Activated CD4-positive, alpha-beta T cell treated with anti-CD3 and anti-CD28 coated beads, Interleukin-2, Interleukin-4, amounts not matched to agents 100 ng/mL and 50 ng/mL, durations not matched to agents 16 hours and 8 hours (primary cell): ENCODE measurements at places on chromosomes 13 and 19.

- DNase-seq, result peak; percentile 33
Measured at GRCh38 chr13:32783067-32783466, 196.8 kb downstream of the PDS5B start.

GRCh38 chr19:10291554-10292205 lies 1.9 kb downstream of the ICAM5 start:
- DNase-seq, result no peak

DNA sequence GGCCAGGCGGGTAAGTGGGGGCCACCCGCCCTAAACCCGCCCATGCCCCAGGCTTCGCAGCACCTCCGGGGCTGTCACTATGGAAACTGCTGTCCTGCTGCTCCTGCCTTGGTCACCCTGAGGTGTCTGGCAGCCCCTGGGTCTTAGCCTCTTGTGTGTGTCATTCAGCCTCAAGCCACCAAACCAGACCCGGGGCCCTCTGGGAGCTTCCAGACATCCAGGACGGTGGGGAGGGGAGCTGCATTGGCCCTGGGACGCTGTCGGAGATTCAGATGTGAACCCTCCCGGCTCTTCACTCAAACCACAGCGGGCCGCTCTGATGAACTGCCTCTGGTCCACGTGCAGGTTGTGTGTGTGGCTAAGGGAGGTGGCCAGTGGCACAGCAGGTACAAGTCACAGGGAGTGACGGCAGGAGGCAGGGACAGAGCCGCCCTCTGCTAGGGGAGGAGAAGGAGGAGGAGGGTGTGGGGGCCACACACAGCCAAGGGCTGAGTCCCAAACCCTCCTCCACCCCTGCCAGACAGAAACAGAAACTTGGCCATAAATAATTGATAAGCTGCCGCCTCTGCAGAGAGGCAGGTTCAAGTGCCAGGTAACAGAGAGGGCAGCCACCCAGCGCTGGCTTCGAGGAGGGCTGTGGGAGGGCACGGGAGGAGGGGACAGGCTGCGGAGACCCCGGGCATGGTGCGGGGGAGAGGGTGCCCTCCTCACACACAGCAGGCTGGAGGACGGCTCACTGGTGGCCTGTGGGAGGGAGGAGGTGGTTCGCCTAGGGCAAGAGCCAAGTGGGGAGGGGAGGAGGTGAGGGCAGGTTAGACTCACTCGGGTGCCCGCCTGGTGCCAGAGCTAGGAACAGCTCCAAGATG lies 8.0 kb downstream of the NANOS3 start:
- no peak for DNase-seq

DNA sequence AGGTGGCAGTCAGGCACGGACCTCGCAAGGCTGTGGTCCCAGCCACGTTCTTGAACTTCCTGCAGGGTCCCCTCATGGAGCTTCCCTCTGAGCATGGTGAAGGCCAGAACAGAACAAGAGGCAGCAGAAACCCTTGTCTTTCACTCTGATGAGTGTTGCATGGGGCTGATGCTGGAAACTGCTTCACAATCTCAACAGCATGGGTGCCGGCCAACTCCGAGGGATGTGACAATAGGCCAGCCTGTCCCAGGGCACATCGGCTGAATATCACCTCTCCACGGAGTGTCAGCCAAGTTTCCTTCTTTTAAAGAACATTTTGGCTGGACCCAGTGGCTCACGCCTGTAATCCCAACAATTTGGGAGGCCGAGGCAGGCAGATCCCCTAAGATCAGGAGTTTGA lies 173.9 kb downstream of the FOXO1 start:
- DNase-seq, result no peak

DNA sequence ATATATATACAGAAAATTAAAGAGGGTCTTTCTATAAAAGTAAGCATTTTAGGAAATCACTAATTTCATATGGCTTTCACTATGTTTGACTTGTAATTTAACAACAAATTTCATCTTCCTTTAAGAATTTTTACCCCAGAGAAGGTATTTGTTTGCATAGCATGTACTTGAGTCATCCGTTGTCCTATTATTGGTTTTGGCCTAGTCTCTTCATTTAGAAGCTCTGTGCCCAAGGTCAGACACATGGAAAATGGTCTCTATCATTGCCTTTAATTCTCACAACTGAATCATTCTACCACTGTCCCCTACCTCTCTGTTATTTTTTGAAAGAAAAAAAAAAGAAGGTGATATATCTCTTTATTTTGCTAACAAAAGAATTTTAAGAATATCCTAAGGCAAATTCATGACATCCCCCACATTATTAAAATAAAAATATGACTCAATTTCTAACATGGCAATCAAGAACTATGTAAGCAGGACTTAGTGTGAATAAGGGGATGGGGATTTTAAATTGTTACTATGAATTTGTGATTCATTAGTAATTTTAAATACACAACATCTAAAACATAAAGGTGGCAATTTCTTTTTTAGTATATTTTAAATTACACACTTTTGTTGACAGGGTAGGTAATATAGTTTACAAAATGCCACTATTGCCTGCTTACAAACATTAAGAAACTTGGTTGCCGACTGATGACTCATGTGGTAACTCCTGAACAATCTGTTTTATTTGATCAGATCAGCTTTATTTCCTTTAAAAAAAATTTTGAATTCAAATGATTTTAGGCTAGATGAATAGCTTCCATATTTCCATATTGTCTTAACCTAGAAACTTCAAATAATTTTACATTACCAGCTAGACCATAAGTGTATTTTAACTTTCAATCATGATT lies 13.9 kb downstream of the SLITRK5 start:
- DNase-seq, result no peak

DNA sequence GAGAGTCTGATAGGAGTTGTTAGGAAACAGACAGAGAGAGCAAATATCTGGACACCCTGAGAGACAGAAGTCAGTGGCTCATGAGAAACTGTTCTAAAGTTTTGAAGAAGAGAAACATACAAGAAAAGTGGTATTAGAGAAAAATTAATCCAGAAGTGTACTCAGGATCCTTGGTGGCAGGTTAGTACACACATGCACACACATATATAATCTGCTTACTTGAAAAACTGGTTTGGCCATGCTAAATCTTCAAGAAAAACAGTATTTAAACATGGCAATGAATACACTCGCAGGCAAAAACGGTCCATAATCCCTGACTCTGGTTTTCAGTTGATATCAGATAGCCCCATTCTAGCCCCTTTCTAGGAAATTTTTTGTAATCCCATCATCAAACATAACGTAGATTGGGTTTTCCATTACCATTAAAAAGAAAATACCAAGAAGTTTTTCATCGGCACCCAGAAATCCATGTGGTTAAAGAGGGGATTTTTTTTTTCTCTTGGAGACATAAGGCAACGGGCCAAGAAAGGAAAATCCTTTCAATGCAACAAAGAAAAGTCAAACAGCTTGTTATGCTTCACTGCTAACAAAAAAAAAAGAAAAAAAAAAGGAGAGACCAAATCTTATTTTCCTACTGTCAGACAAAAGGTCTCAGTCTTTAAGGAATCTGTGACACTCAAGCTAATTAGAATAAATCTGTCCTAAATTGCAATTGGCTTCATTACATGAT lies 178.0 kb upstream of the MIR17HG start:
- DNase-seq, result no peak

DNA sequence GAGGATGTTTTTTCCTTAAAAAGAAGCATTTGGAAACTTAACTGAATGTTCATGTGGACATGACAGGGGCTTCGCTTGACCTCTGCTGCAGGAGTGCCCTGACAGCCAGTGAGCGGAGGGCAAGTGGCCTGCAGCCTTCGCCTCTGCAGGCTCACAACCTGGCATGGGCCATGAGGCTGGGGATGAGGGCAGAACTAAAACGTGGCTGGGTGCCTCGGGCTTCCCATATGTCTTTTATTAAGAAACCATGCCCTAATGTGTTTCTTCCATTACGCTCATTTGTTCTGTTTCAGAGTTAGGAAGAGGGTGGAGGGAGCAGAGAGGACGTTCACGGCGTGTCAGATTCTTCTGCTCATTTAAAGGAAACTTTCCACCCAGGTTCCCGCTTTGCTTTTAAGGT lies 2.9 kb downstream of the ARHGEF7 start:
- DNase-seq, result no peak

DNA sequence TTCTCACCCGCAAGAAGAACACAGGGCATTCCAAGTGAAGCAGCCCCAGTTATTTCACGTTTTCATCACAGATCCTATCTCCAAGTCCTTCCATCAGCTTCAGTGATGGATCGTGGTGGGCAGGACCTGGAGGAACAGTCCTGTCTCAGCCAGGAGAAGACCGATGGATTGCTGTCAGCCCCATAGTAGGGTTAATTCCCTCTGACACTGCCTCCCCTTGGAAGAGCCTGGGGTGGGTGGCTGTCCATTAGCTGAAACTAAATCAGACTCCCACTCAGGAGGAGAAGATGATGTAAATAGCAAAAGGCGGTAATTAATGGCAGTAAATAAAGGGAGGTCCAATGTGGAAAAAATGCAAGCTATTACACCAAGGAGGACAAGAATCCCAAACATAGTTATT lies 131.0 kb downstream of the TNFRSF19 start:
- DNase-seq, result no peak

- no peak for DNase-seq
Measured at GRCh38 chr13:95741584-95742563, 64.9 kb downstream of the DNAJC3 start.

DNA sequence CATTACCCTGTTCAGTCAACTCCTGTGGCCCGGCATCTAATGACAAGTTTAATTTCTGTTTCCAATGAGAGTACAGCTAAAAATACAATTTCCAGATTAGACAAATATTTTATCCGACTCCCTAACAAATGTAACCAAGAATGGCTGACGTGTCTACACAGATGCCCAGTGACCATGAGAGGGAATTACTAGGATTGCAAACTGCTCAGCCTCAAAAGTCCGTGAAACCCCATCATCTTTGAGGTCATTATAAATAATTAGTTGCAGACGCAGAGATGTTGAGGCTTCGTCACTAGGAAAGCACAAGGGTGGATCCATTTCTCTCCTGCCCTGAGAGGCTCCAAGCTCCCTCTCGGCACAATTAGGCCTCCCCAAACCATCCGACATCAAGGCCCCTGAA lies 104.1 kb upstream of the ZNF507 start:
- no peak for DNase-seq

DNA sequence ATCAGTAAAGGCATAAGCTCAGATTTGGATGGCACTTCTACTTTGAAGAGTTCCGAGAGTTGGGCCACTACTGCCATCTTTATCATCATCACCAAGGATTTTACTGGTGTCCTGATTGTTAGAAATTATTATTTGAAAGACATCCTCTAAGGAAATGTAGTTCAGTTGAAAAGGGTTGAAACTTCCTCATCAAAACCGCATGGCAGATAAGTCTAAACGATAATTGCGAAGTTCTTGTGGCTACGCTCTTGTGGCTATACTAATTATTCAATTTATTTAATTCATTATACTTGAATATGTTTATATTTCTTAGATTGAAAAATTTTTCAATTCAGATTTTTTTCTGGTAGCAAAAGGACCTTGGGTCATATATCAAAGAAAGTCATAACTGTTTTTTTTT lies 22.4 kb downstream of the TNFRSF19 start:
- DNase-seq, result no peak

- no peak for DNase-seq
Measured at GRCh38 chr13:31946091-31946770, 85.3 kb upstream of the FRY start.

DNA sequence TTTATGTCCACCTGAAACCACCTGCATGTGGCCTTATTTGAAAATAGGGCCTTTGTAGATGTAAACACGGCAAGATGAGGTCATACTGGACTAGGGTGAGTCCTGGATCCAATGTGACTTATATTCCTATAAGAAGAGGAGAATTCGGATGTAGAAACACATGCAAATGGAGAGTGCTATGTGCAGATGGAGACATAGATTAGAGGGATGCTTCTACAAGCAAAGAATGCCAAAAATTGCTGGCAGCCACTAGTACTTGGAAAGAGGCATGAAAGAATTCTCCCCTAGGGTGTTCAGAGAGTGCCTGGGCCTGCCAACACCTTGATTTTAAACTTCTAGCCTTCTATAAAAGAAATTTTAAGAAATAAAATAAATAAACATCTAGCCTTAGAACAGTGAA lies 226.1 kb downstream of the RFC3 start:
- no peak for DNase-seq

DNA sequence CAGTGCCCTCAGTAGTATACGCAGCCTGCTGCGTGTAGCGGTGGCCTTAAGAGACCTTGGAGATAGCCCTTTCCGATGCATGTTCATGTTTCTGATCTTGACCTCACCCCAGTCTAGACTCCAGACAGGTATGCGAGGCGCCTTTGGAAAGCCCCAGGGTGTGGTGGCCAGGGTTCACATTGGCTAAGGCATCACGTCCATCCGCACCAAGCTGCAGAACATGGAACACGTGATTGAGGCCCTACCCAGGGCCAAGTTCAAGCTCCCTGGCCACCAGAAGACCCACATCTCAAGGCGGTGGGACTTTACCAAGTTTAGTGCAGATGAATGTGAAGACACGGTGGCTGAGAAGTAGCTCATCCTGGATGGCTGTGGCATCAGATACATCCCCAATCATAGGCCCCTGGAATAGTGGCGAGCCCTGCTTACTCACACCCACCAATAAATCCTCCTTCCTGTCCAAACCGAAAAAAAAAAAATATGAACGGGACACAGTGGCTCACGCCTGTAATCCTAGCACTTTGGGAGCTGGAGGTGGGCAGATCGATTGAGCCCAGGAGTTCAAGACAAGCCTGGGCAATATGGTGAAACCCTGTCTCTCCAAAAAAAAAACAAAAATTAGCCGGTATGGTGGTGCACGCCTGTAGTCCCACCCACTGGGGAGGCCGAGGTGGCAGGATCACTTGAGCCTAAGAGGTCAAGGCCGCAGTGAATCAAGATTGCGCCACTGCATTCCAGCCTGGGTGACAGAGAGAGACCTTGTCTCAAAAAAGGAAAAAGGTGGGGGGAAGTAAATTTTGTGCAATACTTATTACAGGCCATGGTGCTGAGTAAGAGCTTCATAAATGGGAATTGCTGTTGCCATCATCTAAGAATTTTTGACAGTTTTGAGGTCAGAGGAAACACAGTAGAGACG lies 12.4 kb upstream of the CBLC start:
- DNase-seq, result no peak

DNA sequence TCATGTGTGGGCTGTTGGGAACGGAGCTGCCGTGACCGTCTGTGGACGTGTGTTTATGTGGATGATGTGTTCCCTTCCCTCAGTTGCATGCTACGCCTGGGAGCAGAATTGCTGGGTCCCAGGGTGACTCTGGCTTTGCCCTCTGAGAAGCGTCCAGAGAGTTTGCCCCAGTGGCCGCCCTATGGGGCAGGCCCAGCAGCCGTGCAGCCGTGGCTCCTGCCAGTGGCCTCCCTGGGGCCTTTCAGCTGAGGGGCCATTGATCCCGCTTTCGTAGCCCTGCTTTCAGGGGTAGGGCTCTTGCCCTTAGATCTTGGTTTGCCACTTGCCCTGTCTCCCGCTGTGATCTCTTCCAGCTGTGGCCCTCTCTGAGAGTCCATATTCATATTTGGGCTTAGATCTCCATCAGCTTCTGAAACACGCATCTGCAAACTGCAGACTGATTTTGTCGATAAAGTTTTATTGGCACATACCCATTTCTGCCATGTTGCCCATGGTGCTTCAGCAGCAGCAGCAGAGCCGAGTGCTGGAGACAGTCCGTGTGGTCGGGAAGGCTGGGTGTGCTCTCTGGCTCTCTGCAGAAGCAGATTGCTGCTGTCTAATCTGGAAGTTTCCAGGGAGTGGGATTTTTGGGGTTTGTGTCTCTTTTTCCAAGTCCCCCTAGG lies 17.6 kb downstream of the GNA11 start:
- DNase-seq, result no peak
